ENCODE measurements at places on chromosomes 11 and 22. TPM values are rescaled to one million over a fixed set of nuclear protein-coding genes. Genes with fewer than 3 reads are reported as not detected.

CHID1 gene
- total RNA-seq, result 81.2 TPM

DNA sequence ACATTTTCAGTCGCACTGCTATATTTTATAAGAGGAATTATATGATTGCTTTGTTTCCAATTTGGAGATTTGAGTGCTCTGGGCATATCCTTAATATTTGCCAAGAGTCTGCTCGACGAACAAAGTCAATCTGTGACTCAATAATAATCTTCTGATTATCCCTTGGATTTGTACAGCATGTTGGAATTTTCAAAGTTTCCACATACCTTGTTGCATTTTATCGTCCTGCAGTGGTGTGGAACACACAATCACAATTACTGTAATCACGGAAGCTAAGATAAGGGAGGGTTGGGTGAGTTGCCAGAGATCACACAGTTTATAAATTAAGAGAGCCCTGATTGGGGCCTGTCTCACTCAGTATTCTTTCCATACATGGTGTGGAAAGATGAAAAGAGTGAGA is 189.3 kb downstream of the GUCY1A2 start:
- no peak for DNase-seq

BIK gene
- 2.1 TPM for total RNA-seq

DNA sequence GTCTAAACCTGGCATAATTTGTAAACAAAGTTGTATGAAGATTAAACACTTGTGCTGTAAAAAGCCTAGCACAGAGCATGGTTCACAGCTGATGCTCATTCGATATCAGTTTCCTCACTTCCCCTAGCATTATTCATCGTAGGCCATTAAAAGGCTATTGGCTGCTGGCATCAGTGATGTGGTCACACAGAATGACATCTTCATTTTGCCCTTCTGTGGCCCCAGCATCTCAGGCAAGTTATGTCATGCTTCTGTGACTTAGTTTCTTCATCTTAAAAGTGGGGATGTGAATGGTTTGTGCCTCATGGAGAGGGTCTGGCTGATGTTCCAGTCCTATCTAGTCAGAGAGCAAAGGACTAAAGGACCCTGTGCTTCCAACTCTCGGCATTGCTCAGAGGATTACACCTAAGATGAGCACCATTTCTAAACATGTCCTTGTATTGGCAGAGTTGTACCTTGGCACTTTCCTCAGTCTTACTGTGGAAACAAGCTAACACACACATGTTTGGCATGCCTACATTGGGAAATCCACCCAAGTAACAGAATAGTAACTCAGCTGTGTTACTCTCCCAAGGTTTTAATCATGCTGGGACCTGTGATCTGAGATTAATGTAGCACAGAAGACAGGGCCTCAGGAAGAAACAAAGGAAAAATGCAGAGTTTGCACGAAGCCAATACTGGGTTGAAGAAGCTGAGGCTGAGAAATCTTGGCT is 83.5 kb upstream of the OR9Q1 start:
- no peak for DNase-seq

TRIM49 gene
- total RNA-seq, result not detected

- DNase-seq, result no peak
These were observed 69.7 kb downstream of the SCN3B start for GRCh38 chr11:123584737-123585136.

All from H1 (cell line).